Vagina (tissue), 2 donors: ENCODE measurements at places on chromosomes 3 and 15. TPM values are rescaled to one million over a fixed set of nuclear protein-coding genes. Genes with fewer than 3 reads are reported as not detected.

GRCh38 chr3:80734920-80735319, 967.1 kb upstream of the ROBO1 start:
- no peak for DNase-seq

DNA sequence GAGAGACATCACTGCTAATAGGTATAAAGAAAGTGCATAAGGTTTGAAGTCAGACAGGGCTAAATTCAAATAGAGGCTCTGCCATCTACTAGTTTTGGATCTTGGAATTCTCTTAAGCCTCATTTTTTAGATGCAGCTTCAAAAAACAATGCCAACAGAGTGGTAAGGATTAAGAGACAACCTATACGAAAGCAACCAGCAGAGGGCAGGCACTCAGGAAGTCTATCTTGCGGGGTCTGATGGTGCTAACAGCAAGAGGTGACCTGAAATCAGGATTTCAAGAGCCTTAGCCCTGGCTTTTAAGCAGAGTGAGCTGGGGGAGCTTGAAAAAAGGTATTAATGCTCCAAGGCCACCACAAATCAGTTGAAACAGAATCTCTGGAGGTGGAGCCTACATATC, 40.7 kb downstream of the LDHAL6B start:
- DNase-seq, result no peak

DNA sequence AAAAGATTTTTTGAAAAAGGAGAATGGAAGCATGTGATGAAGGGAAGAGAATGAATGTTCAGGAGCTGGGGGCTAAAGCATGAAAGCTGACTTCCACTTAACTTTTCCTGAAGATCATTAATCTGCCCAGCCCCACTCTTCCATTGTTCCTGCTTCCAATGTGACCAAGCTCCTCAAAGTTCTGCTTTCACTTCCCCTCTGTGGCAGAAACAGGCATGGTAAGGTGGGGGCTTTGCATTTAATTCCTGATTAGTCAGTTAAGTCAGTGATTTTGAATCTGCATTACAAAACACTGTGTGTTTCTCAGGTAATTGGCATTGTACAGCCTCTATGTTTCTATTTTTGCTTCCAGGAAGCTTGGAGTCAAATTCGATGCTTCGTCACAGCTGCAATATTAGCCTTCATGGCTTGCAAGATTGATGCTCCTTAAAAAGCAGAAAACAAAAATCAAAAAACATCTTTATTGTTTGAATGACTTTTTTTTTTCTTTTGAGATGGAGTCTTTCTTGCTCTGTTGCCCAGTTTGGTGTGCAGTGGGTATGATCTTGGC, 7.3 kb upstream of the TM6SF1 start:
- DNase-seq, result no peak

DNA sequence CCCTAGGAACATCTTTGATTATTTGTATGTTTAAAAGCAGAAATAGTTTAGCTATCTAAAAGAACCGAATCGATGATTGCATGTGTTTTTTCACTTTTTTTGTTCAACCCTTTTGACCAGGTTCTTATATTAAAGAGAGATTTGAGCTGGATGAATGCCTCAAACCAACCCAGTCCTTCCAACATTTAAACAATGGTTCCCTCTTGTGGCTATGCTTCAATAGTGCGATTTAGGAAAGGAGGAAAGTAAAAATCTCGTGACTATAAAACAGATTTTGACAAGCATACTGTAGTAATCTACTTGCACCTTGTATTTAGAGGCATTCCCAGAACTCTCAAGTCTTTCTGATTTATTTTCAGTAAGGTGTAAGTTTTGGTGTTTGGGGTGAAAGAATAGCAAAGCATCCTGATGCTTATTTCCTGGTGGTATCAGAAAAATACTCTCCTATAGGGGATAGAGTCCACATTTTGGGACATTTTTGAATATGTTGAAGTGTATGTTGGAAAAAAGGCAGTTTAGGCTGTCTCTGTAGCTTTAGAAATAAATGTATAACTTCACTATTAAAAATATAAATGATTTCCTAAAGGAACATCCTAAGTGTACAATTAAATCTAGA, 159.6 kb upstream of the KCNH8 start:
- DNase-seq, result no peak

- no peak for DNase-seq
Observed at GRCh38 chr15:90382320-90382719, 5.7 kb upstream of the IQGAP1 start.

DNA sequence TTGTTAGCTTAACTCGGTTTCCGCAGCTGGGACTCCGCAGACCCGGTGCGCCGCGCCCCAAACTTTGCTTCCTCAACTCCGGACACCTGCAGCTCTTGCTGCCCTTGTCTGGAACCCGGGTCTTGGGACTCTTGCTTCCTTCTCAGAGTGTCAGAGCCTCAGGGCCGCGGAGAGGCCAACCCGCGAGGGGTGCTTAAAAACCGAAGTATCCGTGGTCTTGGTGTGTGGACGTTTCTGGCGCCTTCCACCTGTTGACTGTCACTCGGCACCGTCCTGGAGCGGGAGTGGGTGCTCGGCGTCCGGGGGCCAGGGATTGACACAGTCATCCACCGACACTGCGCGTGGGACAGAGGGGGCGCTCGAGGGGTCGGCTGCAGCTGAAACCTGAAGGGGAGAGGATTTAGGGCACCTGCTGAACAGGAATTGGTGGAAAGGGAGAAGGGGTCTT, 386 bp downstream of the SQOR start:
- DNase-seq, result no peak

DNA sequence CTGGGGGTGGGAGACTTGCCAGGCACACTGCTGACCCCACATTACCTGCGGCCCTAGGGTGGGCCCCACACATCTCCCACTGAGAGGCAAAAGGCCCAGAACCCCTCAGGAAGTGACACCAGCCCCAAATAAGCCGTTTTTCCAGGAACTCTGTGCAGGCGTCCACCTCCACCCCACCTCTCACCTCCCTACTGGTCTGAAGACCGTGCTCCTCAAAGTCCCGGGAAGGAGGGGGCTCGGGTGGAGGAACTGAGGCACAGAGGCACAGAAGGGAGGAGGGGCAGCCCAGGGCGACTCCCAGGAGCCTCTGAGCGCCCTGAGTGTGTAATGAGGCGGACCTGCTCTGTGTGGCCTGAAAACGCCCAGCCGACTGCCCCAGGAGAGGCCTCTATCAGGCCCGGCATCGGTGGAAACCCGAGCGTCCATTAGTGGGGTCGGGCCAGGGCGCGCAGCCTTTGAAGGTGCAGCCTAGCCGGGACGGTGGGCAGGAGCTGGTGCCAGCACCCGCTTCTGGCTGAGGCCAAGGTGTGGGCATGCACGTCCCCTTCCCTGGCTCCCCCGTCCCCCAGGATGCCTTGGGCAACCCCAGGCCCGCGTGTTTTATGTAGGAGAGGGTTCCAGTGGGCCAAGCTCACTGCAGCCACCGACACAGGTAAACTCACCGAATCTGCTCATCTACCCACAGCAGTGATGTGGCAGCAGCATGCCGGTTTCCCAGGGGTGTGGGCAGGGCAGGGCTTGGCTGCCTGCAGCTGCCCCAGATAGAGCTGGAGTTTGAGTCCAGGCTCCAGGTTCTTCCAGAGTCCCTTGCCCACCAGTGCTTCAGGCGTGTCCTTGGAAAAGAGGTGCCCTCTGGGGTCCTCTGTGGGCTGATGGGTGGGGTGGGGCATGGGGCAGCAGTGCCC, 55.8 kb downstream of the DNAJB8 start:
- DNase-seq, result no peak

- no peak for DNase-seq
Observed at GRCh38 chr15:32117122-32117521, 86.8 kb downstream of the CHRNA7 start.

- no peak for DNase-seq
Observed at GRCh38 chr15:29103824-29104565, 165.6 kb downstream of the NSMCE3 start.

GRCh38 chr3:115052906-115053305, 94.2 kb downstream of the ZBTB20 start:
- DNase-seq, result no peak

DNA sequence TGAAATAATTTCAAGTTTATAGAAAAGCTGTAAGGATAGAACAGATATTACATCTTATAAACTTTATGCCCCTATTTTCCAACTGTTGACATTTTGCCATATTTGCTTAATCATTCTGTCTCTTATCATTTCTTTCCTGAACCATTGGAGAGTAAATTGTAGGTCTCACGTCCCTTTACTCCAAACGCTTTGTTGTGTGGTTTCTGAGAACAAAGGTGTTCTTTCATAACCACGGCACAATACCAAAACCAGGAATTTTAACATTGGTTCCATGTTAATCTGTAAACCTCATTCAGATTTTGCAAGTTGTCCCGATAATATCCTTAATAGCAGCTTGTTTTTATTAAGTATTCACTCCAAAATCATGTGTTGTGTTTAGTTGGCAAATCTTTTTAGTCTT, 134.8 kb downstream of the AKAP13 start:
- DNase-seq, result no peak

- DNase-seq, result no peak
Observed at GRCh38 chr3:66642484-66642883, 141.7 kb upstream of the LRIG1 start.

GRCh38 chr3:148178503-148178902, 519.2 kb upstream of the AGTR1 start:
- no peak for DNase-seq

DNA sequence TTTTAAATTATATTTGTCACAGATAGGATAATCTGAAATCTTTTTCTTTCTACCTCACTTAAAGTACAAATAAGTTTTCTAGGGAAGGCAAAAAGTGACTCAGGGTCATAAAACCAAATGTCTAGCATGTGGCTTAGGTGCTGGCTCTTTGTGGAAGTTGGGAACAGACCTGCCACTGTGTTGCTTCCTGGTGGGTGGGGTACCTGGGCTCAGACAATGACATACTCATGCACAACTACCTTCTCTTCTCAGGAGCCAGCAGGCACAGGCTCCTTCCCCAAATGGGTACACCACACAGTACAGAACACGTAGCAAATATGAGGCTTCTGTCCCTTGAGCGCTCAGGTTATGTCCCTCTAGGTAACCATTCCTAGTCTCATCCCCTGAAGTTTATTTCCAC, 40.1 kb upstream of the MUC13 start:
- DNase-seq, result no peak

DNA sequence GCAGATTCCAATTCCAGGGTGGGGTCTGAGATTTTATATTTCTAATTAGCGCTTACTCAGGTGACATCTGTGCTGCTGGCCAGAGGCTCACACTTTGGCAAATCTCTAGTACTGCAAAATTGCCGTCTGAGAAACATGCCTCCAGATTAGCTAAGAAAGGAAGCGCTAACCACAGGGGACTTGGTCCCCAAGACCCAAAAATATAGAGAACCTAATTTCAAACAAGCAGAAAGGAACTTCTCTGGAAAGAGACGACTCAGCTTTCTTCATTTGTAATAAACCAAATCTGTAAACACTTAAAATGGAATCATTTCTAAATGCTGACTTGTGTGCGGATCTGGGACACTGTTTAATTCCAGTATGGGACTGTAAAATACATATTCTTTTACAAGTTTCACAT, 55.7 kb downstream of the B3GNT5 start:
- DNase-seq, result no peak

GRCh38 chr3:172685331-172686214, 25.3 kb downstream of the NCEH1 start:
- DNase-seq, result no peak

DNA sequence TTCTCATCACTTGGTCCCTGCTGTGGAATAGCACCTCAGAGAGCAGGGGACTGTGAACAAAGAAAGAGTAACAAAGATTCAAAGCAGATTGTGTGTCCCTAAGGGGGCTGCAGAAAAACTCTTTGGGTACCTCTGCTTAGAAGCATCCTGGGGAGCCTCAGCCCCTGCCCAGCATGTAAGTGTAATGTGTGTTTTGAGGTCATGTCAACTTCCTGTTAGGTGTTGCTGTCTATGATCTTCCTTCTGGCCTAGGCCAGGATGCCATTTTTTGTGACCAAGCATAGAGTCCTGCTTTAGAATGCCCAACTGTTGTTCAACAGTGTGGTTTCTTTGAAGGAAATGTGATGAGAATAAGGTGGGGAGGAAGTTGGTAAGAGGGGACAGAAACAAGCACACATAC, 77.1 kb upstream of the BCL6 start:
- DNase-seq, result no peak

GRCh38 chr15:50758712-50759205, 6.7 kb downstream of the SPPL2A start:
- DNase-seq, result no peak

DNA sequence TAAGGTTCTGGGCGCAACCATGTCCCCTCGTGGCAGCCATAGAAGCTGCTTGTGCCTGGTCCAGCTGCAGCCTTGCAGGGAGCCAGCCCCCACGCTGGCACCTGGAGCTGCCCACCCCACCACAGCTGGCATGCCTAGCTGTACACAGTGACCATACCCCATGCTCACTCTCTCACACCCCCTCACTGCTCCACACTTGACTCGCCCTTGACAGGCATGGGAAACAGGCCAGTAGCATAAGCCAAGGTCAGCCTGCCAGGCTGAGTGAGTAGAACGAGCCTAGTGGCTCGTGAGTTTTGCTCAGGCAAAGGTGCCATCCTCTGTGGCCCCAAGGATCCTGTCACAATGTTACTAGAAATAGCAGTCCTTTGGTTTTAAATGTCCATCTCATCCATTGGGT, 52.7 kb upstream of the CADM2 start:
- no peak for DNase-seq

GRCh38 chr15:47870956-47871625, 153.8 kb downstream of the SEMA6D start:
- DNase-seq, result no peak

GRCh38 chr15:62878070-62878469, 164.5 kb upstream of the TPM1 start:
- DNase-seq, result no peak

- DNase-seq, result no peak
Observed at GRCh38 chr3:98242155-98242554, 21.9 kb upstream of the OR5H6 start.

- no peak for DNase-seq
Observed at GRCh38 chr3:143963946-143964345, 7.7 kb upstream of the DIPK2A start.

DNA sequence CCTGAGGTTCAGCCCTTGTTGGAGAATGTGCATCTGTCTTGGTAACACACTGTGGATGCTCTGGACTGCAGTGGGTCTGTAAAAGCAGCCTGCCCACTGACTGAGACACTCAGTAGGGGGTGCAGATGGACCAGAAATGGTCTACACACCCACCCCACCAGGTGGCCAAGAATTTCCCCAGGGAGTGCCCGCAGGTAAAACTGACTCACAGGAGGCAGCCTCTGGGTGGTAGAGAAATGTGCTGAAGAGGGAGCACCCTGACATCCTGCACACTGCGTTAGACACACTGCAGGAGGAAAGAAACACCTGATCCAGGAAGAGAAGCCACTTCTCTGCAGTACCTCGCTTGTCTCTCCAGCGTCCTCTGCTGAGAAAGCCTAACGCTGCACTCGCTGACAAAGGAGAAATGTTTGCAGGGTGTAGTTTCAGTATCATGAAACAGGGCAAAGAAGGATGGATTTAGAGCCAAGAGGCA, 109.5 kb upstream of the ABHD17C start:
- DNase-seq, result no peak

- no peak for DNase-seq
Observed at GRCh38 chr3:29597376-29598008, 316.6 kb downstream of the RBMS3 start.

GRCh38 chr3:14301558-14301957, 100.8 kb upstream of the SLC6A6 start:
- no peak for DNase-seq

Gene DNAH12
- 0.25 TPM for total RNA-seq

Gene AP3B2
- total RNA-seq, result 3.7 TPM

Gene TMC3
- 2.7 TPM for total RNA-seq

Gene C3orf85
- not detected for total RNA-seq

Gene P2RY1
- total RNA-seq, result 17.9 TPM

Gene DENND4A
- 28.7 TPM for total RNA-seq

Gene SPINK8
- not detected for total RNA-seq

Gene LSMEM2
- total RNA-seq, result not detected
